Activated naive CD4-positive, alpha-beta T cell treated with anti-CD3 and anti-CD28 coated beads, Interleukin-2, amount 10 ng/mL, durations not matched to agents 7 days and 5 days (primary cell): ENCODE measurements at places on chromosomes 16 and 17.

DNA sequence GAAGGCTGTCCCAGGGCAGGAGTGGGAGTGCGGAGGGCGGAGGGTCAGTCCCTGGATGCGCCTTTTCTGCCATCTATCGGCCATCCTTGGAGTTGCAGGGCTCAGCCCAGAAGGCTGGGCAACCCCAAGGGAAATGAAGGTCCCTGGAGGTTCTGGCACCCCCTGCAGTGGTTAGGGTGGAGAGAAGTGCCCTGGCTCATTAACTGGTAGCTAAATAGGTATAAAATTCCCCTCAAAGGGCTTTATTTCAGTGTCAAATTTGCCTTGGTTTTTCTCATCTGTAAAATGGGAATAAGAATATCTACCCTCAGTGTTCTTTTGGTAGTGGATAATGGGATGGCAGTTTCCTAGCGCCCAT, 22.4 kb downstream of the C17orf75 start:
- DNase-seq, result peak; percentile 85

GRCh38 chr17:74785096-74785980, 9.2 kb upstream of the NAT9 start:
- peak; percentile 48 for DNase-seq

- no peak for DNase-seq
These were observed 33.3 kb downstream of the LITAF start for GRCh38 chr16:11553371-11553770.

- peak; percentile 89 for DNase-seq
These were observed 29.7 kb upstream of the LGALS9 start for GRCh38 chr17:27601069-27601974.

DNA sequence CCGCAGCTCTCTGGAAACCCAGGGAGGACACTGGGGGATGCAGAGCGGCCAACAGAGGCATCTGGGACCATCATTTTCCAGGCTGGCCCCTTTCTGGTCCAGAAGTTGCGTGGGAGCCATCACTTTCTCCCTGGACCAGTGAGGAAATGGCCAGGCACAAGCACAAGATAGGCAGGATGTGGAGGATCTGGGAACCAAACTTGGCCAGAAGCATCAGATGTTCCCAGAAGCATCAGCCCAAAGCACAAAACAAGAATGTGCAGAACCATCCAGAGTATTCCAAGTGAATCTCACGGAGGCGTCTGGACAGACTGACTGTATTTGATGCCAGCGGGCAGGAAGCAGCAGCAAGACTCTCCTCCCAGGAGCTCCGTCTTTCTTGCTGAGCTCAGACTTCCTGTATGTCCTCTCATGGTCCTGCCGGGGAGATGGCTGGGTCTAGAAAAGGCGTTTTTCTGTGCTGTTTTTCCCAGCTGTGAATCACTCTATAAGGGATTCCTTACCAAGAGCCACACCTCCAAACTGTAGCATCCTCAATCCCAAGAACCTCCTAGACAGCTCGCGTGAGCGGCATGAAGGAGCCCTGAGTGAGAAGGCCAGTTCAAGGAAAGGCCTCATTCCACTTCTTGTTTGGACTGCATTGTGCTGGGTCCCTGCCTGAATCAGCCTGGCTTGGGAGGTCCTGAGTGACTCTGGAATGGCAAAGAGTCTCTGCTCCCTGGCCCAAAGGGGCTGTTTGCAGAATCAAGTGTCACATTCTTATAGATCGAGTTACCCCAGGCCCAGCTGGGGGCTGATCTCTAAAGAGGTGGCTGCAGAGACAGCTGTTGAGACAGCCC, 49.5 kb upstream of the MTSS2 start:
- DNase-seq, result peak; percentile 31

DNA sequence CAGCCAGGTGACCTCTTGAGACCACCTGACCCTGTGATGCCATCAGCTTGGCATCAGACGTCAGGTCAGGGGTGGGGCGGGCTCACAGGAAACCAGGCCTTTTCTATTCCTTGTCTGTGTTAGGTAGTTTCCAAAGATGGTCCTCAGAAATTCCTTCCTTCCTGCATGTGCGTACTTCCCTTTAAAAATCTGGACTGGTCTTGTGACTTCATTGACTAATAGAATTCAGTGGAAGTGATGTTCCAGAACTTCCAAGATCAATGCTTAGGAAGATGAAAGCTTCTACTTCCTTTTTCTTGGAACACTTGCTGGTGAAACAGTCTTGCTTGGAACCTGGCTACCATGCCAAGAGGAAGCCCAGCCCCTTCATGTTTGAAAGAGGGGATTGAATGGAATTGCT, 10.0 kb upstream of the N4BP1 start:
- DNase-seq, result no peak

DNA sequence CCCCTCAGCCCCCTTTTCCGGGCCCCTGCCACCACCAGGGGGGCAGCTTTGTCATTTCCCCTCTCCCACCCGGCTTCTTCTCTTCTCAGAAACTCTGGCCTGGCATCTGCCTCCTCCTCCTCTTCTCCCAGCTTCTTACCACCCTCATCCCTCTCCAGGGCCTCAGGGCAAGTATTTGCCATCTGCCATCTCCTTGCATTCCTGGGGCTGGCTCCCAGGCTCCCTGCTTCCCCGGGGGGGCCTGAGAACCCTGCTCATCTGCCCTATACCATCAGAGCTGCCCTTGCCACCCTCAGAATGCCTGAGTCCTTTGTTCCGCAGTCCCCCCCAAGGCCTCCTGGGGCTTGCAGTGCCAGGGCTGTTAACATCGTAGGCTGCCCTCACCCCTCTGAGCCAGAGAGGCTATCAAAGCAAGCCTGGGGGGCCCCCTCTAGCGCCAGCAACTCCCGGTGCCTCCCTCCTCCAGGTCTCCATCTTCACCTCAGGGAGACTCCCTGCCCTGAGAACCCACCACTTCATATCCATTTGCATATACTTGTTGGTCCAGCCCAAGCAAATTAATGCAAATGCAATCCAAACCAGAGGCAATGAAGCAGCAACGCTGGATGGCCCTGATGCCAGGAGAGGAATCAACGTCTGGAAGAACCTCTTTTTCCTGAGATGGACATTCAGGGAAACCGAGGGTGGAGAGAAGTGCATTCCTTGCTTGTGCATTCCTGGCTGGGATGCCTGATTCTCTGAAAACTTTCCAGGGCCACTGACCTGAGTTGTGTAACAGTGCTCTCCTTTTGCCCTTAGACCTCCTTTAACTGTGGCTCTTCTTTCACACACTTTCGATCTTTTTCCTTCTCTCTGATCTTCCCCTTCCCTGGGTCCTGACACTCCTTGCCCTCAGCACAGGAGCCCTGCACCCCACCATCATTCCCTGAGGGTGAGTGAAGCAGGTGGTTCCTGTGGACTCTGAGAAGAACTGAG, 20.7 kb upstream of the SP2 start:
- no peak for DNase-seq

GRCh38 chr16:2919511-2920255, 8.0 kb downstream of the FLYWCH1 start:
- peak; percentile 70 for DNase-seq

DNA sequence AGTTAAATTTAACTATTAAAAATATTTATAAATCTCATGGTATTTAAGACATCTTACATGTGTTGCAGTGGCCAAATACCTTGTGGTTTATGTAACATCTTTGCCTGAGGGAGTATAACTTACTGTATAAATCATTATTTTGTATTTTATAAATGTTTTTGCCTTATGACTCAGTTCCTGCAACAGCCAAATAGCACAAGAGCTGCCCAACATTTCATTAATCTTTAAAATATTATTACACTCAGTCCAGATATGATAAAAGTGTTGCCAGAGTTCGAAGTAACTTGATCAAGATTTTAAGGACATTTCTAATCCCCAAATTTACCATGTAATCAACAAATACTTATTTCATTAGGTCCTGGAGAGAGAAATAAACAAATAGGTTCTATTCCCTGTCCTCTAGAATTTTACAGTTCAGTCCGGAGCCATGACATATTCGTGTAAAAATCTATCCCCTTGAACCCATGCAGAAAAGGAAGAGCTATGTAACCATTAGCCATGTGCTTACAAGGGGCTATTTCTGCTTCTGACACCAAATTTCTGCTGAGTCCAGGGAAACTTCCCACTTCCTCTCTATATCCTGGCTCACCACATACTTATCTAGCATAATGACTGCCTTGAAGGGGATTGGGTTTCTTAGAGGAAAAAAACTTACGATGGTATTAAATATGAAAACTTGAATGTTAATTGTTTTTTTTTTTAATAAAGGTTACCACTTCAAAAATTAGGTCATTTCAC, 44.0 kb downstream of the IRX6 start:
- no peak for DNase-seq

DNA sequence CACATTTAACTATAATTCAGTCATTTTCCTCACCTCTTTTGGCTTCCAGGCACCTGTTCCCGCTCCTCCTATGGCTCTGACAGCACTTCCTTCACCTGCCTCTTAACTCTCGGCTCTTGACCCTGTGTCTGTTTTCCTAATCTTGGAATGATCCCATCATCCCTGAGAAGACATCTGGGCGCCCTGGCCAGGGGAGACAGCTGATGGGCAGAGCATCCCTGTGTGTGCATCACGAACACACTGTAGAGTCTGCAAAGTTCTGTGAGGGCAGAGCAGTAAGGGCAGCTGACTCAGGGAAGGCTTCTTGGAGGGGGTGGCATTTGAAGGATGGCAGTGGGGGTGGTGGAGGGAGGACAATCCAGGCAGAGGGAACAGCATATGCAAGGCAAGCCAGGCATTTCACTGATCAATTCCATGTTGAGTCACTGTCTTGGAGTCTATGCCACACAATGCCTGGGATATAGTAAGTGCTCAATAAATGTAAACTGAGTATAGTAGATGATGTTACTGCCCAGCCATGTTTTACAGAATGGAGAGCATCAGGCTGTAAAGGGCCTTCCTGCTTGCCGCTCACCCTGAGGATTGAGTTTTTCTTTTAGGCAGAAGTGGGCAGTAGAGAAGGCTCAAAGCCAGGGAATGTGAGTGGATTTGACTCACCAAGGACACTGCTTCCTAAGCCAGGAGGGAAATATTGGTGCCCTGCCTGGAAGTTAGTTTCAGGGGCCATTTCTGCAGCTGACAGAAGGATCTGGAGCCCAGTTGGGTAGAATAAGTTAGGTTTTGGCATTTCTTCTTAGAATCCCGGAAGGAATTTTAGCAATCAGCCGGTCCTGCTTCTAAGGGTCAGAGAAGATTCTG, 5.8 kb upstream of the RAB11FIP4 start:
- no peak for DNase-seq

DNA sequence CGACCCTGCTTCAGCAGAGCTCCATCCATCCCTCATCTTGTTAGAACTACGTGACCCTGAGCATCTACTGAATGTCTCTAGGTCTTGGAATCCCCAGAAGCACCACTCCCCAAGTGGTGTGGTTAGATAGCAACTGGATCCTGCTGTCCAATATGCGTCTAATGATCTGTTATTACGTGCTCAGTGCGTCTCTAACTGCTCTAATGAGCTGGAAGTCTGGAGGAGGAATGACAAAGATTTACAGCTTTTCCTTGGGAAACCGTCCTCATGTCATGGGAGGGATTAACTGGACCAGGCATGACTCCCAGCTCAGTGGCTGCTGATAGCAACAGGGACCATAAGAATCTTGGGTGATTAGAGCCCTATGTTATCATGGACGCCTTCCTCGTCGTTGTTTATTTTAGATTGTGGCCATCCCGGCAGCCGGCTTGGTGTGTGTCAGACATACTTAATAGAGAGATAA, 150.9 kb downstream of the HS3ST3B1 start:
- DNase-seq, result no peak

DNA sequence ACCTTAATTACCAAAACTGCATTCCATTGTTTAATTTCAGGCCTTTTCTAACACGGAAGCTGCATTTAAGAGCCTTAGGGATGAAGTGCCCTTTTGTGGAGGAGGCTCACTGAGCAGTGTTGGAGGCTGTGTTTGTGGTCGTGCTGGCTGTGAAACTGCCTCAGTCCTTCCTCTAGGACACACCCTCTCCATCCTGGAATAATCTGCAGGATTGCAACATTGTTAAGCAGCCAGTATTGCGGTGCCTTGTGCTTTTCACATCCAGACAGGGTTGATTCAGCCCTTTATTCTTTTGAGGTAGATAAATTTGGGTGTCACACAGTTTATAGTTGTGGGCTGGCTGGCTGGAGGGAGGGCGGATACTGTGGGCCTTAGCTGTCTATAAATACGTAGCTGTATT, 141.6 kb downstream of the CDRT15L2 start:
- DNase-seq, result no peak

DNA sequence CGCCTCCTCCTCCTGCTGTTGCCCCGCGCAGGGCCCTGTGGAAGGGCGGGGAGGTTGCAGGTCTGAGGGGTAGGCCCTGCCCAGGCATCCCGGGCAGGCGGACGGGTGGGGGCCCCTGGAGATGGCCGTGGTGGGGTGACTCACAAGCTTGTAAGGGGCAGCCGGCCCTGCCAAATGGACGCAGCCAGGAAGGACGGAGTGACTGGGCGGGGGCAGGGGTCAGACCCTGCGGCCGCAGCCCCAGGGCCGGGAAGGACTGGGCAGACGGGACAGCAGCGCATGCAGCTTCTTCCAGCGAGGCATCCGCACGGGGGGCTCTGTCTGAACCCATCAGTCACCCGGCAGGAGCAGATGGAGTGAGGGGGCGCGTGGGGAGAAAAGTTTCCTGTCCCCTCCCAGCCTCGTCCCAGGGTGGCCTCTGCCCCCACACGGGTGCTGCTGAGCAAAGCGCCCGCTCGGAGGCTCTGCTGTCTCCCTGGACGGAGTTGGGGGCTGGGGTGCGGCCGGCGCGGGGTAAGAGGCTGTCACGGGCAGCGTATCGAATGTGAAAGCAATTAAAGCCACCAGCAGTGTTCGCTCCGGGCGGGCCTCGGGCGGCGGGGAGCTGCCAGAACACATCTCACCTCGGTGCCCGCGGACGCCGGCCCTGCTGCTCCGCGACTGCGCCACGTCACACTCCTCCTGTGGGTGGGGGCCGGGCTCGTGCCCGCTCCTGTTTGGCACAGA, 5.4 kb upstream of the PRR35 start:
- DNase-seq, result no peak

DNA sequence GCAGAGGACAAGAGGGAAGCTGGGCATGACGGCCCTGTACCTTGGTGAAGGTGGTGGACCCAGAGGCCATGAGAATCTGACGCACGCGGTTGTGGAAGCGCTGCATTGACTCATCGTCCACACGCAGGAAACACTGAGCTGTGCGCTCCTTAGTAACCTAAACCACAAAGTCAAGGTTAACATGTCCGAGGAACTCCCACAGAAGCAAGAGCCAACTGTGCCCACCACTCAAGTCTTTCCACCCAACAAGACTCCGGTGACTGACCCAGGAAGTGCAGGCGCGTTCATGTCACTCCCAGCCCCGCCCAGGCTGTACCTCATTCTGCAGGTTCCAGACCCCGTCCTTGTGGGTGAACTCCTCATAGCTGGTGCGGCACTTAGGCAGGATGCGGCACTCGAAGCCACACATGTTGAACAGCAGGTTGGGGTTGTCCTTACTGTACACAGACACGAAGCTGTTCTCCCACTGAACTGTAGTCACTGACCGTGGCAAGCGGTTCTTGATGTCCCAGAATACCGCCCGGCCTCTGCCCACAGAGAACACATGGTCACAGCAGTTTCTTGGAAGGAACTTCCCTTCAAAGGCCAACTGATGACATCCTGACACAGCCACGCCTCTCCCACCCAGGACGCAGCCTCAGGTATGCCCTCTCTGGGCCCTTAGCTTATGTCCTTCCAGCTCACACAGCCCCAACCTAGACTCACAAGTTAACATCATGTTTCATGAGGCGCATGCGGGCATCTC, 11.5 kb downstream of the PRPF8 start:
- DNase-seq, result no peak

GRCh38 chr16:77897129-77897437, 108.7 kb downstream of the VAT1L start:
- no peak for DNase-seq

- peak; percentile 93 for DNase-seq
These were observed 53.3 kb upstream of the TOB1 start for GRCh38 chr17:50919321-50920040.

GRCh38 chr17:28865946-28866752, 11.3 kb downstream of the ERAL1 start:
- no peak for DNase-seq
